ENCODE measurements at places on chromosomes 7 and 10.
A peak's percentile ranks its signal among the peaks of the same experiment; 100 is the strongest.

DNA sequence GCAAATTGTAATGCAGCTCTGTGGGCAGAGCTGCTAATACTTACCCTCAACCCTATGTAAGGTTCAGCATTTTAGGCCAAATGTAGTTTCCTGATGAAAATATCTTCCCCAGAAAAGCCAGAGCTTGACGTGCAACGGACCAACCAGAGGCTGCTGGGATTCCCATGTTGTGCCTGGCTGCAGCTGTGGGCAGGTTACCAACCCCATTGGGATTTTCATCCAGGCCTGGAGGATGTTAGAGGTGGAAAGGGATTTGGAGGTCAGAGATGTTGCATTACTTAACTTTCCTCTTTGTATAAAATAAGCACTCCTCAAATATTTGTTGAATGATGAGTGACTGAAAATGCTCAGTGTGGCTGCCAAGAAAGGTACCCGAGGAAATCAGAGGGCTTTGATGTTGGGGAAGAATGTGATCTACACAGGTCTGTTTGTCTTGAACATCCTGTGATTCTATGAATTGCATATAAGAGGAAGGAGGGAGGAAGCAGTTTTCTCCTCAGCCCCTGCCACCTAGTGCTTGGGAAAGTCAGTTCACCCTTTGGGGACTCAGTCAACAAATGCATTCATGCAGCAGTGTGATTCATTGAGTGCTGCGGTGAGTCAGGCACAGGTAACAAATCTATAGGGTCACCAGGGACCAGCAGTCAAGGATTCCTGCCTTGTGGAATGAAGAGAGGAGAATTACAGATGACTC lies 487.2 kb downstream of the RPS24 start:
- peak; percentile 13 for DNase-seq

GRCh38 chr7:32618470-32618869 lies 123.2 kb downstream of the AVL9 start:
- DNase-seq: no peak

DNA sequence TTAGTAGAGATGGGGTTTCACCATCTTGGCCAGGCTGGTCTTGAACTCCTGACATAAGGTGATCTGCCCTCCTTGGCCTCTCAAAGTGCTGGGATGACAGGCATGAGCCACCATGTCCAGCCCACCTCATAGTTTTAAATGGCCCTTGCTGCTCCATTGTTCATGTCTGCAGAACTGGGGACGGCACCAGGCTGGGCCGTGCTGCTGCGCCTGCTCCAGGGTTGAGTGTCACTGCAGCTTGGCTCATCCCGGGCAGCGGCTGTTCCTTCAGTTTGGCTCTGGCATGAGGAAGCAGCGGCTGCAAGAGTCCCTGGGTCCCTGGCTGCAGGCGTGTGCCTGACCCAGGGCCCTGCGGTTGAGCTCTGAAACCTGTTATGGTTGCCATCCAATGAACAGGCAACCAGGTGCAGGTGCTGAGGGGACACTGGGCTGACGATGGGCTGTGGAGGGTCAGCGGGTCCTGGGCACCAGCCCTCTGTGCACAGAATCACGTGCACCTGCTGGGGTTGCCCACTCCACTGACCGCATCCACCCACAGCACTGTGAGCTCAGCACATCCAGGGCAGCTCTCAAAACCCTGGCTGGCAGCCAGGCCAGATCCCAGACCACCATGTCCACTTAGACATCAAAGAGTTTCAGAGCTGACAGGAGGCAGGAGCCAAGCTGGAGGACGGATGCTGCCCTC lies 70.2 kb upstream of the PPP2R2D start:
- DNase-seq: peak; percentile 35

GRCh38 chr10:131688304-131688703 lies 212.5 kb upstream of the PPP2R2D start:
- no peak for DNase-seq

- no peak for DNase-seq
Observed at GRCh38 chr10:32197423-32197822, 141.2 kb upstream of the KIF5B start.

DNA sequence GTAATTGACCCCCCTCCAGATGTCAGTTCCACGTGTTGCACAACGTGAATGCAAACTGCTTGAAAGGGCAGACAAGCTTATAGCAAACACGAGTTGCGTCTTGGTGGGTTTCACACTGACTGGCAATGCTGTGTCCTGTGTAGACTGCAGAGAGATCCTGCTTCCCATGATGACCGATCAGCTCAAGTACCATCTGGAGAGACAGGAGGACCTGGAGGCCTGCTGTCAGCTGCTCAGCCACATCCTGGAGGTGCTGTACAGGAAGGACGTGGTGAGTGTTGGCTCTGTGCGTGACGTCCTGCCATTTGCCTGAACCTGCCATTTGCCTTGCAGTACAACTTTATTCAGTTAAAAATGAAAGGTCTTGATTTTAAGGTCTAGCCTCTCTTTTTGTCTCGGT lies 71.1 kb downstream of the INSYN2A start:
- no peak for DNase-seq

DNA sequence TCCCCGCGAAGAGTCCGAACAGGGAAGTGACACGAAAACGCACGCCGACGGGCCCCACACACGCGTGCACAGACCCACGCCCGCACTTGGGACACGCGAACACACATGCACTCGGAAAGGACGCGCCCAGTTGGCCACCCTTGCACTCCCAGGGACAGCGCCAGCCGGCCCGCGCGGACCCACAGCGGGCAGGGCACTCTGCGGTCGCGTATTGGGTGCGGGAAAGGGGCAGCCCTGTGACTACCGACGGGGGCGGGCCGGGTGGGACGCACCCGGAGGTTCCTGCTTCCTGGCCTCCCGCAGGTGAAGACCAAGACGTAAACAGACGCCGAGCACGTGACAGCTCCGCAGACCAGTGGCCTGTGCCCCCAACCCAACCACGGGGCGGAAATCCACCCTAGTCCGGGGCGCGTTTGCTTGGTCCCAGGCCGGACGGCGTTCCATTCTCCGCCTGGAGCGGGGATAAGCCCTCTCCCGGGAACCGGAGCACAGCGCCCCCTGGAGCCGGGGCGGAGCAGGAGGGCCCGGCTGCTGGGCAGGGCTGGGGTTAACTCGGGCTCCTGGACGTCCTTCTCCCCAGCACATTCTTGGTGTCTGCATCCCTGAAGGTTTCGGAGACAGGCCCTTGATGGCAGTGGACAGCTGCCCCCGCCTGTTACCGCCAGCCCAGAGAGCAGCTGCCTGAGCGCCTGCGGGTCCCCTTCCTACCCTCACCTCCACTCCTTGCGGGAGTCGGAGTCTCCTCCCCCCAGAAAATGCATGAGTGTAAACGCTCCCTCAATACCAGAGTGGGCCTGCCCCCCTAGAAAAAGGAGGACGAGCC lies 2.0 kb upstream of the LZTS2 start:
- peak; percentile 85 for DNase-seq

DNA sequence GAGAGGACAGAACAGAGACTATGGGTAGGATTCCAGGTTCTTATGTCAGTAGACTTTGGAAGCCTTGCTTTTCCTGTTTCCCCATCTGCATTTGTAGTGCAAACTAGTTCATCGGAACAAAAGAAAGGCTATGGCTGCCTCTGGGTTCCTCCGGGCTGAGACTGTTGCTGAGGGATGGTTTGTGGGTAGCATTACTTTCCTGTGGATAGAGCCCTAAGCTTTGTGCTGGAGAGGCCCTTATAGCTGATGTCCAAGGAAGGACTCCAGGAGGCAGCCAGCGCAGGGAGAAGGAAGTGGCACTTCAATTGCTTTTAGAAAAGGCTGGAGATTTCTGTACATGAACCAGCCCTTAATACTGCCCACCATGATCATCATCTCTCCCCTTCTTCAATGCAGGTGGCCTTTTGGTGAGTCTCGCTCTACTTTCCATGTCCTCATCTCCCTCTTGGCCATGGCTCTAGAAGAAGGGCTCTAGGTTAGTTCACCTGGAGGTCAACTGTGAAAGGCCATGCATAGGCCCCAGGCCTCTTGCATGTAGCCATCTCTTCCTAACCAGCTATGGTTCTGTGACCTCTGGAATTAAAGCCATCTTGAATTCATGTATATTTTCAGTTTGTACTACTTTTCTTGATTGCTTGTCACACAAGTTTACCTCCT lies 15.4 kb downstream of the MXI1 start:
- DNase-seq: no peak

GRCh38 chr10:1659221-1659791 lies 78.0 kb downstream of the ADARB2 start:
- no peak for DNase-seq

GRCh38 chr7:8592167-8592566 lies 158.8 kb downstream of the NXPH1 start:
- no peak for DNase-seq

- DNase-seq: no peak
Observed at GRCh38 chr7:13800694-13801448, 188.6 kb downstream of the ETV1 start.

- no peak for DNase-seq
Observed at GRCh38 chr10:44370731-44371248, 14.1 kb downstream of the CXCL12 start.

DNA sequence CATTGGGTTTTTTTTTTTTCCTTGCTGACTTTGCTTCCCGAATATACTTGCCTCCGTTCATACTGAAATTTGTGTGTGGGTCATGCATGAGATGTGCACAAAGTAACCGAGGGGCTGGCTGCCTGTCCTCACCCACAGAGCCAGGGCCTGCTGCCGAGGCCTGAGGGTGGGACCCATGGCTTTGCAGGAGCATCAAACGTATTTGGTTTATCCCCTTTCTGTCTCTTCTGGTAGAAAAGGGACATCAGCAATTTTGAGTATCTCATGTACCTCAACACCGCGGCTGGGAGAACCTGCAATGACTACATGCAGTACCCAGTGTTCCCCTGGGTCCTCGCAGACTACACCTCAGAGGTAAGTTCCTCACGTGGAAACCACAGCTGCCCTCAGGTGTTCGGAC lies 3.5 kb upstream of the LRRC18 start:
- DNase-seq: no peak

DNA sequence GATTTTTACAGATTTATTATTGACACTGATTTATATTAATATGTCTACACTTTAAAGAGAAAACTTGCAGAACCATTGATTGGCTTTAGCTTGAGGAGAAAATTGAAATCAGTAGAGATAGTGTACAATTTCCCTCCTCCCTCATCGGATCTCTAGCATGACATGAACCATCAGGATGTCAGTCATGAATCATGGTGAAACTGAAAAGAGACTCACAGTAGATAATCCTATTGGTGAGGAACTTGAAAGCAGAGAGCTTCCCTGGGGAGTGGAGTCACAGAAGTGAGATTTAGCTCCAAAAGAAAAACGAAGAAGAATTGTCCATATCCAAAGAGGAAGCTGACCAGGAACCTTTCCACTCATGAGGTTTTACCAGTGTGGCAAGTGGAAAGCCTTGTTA lies 346.8 kb downstream of the ABCA13 start:
- no peak for DNase-seq

GRCh38 chr10:20289070-20289828 lies 473.0 kb downstream of the PLXDC2 start:
- DNase-seq: no peak

GRCh38 chr7:147700702-147701101 lies 889.9 kb upstream of the C7orf33 start:
- no peak for DNase-seq

- DNase-seq: no peak
Observed at GRCh38 chr10:110348336-110348735, 43.6 kb upstream of the SMNDC1 start.

DNA sequence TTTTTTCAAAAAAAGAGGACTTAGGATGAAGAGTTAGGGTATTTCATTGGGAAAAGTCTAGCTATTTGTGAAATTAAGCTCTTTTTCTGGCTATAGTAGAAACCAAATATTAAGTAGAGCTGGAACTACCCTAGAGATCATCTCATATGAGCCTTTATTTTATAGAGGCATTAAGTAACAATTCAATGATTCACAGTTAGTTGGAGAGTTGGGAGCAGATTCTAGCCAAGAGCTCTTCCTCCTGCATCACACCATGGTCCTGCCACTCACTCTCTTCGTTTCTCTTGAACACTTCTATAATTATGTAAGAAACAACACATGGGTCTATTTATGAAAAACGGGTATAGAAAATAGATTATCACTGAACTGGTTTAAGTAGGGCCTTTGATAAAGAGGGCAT lies 76.1 kb upstream of the ANK3 start:
- no peak for DNase-seq

- no peak for DNase-seq
Observed at GRCh38 chr7:2525658-2526630, 6.4 kb downstream of the LFNG start.

GRCh38 chr10:20041931-20042330 lies 225.7 kb downstream of the PLXDC2 start:
- no peak for DNase-seq

DNA sequence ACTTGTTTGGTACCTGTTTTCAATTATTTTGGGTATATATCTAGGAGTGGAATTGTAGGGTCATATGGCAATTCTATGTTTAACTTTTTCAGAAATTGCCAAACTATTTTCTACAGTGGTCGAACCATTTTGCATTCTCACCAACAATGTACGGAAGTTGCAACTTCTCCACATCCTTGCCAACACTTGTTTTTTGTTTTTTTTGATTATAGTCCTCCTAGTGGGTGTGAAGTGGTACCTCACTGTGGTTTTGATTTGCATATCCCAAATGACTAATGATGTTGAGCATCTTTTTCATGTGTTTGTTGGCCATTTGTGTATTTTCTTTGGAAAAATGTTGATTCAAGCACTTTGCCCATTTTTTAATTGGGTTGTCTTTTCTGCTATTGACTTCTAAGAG lies 122.1 kb downstream of the RPS24 start:
- DNase-seq: no peak

DNA sequence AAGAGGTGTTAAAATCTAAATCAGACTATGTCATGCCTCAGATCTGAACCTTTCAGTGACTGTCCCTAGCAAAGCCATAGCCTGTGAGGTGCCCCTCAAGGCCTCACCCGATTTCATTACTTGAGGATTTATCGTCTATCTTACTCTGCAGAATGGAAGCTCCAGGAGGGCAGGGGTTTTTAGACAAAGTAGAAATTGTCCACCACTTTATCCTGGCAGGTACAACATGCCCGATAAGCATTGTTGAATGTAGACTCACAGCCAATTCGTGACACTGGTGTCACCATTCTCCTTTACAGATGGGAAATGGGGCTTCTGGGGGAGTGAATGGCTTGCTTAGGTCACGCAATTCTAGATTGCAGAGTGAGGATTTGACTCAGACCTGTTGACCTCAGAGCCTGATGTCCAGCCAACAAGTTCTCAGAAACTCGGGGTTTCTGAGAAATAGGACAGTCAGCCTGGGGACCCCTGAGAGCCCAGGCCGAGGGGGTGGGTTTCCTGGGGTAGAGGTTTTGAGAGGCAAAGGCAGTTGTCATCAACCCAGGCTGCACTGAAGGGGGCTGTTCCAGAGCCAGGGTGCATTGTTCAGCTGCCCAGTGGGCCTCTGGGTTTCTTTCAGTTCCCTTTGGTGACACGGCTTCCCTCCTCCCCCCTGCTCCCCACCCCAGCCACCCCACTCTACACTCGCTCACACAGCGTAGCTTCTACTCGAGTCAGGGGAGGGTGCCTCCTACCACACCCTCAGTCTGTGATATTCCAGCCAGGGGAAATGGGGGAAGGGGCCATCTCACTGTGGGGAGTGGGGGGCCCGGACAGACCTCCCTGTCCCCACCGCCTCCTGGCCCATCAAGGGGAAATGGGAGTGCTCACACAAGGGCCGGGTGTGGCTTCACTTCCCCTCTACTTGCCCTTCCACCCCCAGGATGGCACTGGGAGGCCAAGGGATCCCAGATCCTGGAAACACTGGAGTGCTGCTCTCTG lies 3.1 kb upstream of the IRF5 start:
- peak; percentile 69 for DNase-seq

GRCh38 chr10:74058658-74059057 lies 60.7 kb downstream of the VCL start:
- DNase-seq: no peak
